CD4-positive, alpha-beta T cell treated with Interleukin-21 for 1 hour (primary cell): ENCODE measurements at places on chromosomes 1 and 21.

GRCh38 chr1:159663552-159663951 lies 50.8 kb downstream of the CRP start:
- no peak for DNase-seq

GRCh38 chr1:34929853-34930701 lies 627 bp upstream of the DLGAP3 start:
- DNase-seq, result no peak

- DNase-seq, result peak; percentile 16
Observed at GRCh38 chr1:54230507-54231339, 30.8 kb downstream of the MRPL37 start.

GRCh38 chr1:86527306-86527705 lies 19.6 kb upstream of the CLCA4 start:
- no peak for DNase-seq

- no peak for DNase-seq
Observed at GRCh38 chr1:18564676-18565075, 66.0 kb upstream of the PAX7 start.

- no peak for DNase-seq
Observed at GRCh38 chr1:12051361-12051760, 11.7 kb upstream of the TNFRSF8 start.

DNA sequence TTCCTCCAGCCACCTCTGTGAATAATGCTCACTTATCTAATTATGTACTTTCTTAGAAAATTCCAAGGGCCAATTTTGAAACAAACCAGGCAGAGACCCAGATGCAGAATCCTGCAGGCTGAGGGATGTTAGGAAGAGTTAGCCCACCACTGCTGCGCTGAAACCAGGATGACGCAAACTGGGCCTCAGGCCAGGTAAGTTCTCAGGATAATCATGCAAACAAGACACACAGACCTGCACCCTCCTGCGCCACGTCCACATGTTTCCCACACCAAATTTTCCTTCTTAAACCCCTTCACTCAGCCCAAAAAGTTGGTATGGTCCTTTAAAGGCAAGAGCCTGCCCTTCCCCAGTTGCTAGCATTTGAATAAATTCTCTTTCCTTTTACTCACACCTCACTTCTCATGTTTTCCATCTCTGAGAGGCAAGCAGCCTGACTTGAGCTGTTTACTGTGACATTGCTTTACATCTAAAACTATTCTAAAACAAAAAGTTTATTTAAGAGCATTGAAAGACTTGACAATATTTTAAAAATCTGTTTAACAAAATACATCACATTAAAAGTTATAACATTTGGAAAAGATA lies 887.1 kb downstream of the LRRIQ3 start:
- no peak for DNase-seq

DNA sequence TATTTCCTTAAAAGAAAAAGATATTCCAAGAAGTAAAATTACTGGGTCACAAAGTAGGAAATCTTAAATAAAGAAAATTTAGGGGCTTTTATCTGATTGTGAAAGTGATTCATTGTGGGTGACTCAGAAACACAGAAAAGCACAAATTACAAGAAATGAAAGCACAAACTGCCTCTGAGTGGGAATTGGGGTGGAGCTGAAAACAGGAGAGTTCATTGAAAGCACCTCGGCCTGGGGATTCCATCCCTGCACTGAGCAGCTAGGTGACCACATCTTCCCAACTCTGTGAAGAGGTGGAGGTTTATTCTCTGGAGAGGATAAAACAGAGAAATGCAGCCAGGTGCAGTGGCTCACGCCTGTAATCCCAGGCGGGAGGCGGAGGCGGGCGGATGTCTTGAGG lies 7.4 kb downstream of the GJA4 start:
- DNase-seq, result no peak

DNA sequence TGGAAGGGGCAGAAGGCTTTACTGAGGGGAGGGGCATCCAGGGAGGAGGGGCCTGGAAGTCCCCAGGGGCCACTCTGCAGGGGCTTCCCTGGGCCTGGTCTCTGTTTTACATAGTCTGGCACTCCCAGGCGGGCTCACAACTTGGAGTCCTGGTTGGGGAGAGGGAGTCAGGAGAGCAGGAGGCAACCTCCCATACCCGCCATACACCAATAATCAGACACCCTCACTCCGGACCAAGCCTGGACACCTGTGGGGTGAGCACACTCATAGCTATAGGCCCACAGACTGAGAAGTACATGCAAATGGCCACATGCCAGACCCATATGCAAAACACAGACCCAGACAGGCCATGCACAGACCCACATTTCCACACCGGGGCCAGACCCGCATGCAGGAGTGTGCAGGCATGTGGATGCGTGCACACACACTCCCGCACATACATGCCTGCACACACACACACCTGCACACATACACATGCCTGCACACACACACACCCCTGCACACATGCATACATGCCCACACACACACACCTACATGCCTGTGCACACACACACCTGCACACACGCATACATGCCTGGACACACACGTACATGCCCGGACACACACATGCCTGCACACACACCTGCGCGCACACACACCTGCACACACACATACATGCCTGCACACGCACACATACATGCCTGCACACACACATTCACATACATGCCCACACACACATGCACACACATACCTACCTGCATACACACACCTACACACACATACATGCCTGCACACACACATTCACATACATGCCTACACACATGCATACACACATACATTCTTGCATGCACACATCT lies 89.5 kb upstream of the RUNX3 start:
- DNase-seq, result no peak
